HAP-1 (cell line): ENCODE measurements at places on chromosomes 1 and 21.

DNA sequence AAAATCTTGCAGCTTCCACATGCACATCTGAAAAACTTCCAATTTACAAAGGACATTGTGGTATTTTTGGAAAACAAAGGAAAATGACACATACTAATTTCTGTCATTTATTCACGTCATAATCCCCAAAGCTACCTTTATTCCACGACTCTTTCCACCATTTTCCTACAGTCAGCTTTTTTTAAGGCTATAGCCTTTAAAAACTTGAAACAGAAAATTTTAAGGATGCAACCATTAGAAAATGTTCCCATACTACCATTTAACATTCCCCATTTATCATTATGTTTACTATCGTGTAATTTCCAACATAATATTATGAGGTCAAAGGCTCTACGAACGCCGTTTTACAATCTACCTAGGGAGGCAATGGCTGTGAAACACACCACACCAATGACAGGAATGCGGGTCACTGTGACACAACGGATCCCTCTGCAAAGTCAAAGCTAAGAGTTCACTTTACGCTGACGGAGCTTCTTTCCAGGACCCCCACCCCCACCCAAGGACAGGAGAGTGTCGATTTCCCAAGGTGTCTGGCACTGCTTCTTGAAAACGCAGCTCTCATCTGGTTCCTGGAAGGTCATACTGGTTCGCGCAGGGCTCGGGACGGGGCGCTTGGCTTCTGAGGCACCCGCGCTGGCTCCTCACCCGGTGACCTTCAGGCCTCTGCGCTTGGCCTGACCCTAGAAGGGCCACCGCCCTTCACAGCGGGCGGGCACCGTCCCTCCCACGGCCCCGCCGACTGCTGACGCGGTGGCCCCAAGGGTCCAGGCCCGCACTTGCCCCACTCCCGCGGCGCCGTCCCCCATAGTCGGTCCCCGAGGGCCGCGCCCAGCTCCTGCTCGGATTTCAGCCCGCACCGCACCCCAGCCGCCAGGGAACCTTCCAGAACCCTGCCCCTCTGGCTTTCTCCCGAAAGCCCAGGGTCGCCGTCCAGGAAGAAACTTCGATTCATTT lies 50.5 kb upstream of the ATF3 start:
- no peak for DNase-seq

- no peak for DNase-seq
Measured at GRCh38 chr1:119718972-119719371, 7.2 kb downstream of the PHGDH start.

GRCh38 chr1:205527931-205528330 lies 23.5 kb downstream of the CDK18 start:
- DNase-seq: no peak

- no peak for DNase-seq
Measured at GRCh38 chr1:61869691-61870109, 127.4 kb downstream of the PATJ start.

DNA sequence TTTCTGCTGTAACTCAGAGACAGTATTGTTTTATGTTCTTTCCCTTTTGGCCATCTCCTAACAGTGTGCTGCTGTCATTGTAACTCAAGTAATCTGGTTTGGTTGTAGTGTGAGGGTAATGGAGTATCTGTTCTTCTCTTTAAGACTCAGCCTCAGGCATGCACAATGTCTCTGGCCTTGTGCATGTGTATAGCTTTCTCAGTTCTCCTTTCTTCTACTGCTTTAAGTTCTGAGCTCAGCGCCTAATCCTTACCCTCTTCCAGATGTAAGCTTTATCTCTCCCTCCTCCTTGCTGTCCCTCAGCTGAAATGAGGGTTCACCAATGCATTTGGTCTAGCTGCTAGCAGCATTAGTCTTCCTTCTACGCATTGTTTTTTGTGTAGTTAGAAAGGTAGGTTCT lies 1420.4 kb upstream of the PRMT6 start:
- no peak for DNase-seq

DNA sequence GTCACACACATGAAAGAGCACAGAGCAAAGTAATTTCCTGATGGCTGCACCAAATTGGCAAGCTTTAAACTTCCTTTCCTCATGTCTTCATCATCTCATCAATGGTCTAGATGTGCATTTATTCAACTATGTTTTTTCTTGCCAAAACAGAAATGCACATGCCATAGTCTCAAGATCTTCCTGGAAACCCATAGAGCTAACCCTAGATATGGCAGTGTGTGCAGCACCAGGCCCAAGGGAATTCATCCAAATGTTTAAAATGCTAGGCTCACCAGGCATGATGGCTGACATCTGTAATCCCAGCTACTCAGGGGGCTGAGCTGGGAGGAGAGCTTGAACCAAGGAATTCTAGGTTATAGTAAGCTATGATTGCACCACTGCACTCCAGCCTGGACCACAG lies 31.2 kb upstream of the PALMD start:
- DNase-seq: no peak

GRCh38 chr1:205770618-205771017 lies 4.7 kb downstream of the RAB29 start:
- DNase-seq: no peak

- DNase-seq: no peak
Measured at GRCh38 chr1:84749427-84749826, 59.2 kb upstream of the SSX2IP start.

DNA sequence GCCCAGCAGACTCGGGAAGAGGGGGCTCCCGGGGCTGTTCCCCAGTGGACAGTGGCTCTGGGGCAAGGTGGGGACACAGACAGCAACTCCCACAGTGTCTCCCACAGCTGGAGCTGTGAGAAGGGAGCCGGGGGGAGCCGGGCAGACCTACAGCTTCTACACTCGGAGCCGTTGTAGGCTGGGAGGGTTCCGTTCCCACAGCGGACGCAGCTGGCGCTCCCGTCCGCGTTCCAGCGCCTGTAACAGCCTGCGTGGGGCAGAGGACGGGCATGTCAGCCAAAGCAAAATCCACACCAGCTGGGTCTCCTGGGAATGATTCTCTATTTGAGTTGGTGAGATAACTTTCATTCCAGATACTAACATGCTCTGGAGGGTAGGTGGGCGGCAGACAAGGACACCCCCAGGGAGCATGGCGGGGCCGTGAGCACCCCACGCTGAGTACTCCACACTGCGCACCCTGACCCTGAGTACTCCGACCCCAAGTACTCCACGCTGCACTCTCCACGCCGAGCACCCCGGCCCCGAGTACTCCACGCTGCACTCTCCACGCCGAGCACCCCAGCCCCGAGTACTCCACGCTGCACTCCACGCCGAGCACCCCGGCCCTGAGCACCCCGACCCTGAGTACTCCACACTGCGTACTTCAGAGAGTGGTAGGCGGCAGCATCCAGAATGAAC lies 13.4 kb upstream of the RNF223 start:
- no peak for DNase-seq

DNA sequence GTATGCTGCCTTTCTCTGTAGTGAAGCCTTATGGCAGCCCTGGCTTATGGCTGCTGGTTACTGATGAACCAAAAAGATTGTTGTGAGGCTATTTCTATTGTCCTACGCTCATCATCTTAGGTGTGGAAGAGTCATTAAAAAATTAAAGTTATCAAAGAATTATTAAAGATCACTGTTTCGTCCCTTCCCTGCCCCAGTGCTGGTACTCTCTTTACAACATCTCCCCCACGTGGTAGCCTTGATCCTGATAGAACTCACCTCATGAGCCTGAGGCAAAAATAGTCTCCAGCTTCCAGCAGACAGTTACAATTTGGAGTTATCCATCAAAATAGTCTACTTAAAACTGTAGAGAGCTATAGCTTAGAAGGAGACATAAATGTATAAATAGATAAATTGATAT lies 201.5 kb downstream of the S1PR1 start:
- no peak for DNase-seq

DNA sequence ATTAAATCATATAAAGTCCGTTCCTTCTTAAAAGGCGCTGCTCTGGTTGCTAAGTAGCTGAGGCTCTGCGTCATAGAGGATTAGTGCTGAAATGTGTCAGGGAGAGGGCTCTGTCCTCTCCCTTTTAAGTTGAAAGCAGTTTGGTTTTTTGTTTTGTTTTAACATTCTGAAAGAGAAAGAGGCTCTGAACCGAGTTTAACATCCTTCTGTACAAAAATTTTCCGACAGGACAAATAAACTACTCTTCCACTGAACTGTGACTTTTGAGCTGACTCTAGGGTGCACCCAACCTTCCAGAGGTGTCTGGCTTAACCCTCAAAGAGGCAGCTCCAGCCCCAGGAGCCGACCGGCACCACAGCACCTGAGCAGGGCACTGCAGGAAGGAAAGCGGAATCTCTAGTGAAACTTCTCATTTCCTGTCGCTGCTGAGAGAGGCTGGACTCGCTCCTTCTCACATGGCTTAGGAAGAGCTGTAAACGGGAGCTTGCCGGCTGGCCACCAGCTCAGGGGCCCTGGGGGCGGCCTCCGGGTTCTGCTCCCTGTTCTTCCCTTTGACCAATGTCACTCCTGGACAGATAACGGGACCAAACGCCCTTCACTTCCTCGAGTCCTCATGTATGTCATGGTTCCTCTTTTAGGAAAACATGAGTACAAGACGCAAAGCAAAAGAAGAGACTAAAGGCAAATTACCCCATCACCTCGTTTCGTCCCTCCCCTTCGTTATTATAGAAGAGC lies 1.2 kb downstream of the VAV3 start:
- no peak for DNase-seq

DNA sequence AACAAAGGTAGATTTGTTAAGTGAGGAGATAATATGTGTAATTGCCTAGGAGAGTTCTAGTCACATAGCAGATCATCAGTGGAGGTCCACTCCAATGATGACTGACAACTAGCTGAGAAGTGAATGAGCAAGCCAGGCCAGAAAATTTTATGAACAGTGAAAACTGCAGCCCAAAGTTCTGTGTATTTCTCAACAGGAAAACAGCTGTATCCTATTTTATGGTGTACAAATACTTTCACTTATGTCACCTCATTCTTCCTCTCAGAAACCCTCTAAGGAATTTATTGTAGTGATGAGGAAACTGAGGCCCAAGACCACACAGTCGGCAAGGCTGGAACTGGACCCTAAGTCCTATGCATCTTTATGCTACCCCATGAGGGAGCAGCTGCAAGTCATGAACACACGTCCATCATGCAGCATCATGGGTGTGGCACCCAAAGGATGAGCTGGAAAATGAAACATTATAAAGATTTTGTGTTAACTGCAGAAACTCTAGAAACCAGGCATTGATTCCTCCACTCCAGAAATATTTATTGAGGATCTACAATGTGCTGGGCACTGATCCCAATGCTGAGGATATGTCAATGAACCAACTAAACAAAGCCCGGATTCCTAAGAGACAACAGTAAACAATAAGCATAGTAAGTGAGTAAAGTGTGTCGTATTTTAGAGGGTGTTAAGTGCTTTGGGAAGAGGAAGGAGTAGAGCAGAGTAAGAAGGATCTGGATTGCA lies 99.5 kb upstream of the DUSP10 start:
- no peak for DNase-seq

GRCh38 chr1:213291526-213291925 lies 240.5 kb downstream of the RPS6KC1 start:
- no peak for DNase-seq

DNA sequence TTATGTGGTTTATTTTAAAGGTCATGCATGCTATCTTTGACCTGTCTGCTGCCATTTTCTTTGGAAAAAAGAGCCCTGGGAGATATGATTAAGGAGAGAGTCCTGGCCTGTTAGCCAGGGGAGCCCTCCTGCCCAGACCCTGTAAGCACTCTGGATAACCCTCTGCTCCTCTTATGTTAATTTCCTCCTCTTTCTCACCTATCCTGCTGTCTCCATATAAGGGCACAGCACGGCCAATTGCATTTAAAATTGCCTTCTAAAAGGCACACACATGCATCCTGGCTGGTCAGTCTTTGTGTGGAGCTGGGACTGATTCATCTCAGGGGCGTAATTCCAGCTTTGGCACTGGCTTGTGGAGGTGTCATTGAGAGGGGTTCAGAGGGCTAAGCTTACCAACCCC lies 158.9 kb downstream of the ST6GALNAC5 start:
- no peak for DNase-seq

DNA sequence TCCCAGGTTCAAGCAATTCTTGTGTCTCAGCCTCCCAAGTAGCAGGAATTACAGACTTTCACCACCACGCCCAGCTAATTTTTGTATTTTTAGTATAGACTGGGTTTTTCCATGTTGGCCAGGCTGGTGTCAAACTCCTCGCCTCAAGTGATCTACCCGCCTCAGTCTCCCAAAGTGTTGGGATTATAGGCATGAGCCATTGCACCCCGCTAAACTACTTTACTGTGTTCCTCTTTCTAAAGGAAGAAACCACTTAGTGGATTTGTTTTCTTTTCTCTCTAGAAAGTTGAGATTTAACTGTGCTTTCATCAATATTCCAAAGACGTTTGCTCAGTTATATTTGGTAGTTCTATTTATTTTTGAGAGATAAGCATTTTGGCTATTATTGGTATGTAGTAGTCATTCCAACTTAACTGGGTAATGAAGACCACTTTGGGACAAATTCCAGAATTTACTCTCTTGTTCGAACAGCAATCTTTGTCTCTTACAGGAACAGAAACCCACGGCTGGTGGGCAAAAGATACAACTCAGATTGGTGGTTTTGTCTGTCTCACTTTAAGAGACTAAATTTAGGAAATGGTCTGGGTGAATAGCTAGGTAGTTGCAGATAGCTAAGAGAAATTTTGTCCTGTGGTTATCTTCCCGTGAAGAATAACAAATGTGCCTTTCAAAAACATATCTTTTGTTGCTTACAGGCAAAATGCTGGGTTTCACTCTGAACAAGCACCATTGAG lies 103.5 kb upstream of the CD55 start:
- no peak for DNase-seq

DNA sequence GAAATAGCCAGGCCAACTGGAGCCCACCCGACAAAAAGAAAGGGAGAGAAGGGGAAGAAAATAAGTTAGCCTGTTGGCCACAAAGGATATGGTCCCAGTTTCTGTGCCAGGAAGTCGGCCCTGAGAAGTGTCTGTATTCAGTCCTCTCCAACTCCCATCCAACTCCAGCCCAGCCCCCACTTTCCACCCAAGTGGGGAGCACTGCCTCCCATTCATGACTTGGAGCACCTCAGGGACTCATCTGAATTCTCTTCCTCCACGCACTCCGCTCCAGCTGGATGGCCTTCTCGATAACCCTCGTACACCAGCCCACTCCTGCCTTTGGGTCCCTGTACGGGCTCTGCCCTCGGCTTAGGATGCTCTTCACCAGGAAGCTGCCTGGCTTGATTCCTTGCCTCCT lies 2.0 kb upstream of the WNT2B start:
- no peak for DNase-seq

DNA sequence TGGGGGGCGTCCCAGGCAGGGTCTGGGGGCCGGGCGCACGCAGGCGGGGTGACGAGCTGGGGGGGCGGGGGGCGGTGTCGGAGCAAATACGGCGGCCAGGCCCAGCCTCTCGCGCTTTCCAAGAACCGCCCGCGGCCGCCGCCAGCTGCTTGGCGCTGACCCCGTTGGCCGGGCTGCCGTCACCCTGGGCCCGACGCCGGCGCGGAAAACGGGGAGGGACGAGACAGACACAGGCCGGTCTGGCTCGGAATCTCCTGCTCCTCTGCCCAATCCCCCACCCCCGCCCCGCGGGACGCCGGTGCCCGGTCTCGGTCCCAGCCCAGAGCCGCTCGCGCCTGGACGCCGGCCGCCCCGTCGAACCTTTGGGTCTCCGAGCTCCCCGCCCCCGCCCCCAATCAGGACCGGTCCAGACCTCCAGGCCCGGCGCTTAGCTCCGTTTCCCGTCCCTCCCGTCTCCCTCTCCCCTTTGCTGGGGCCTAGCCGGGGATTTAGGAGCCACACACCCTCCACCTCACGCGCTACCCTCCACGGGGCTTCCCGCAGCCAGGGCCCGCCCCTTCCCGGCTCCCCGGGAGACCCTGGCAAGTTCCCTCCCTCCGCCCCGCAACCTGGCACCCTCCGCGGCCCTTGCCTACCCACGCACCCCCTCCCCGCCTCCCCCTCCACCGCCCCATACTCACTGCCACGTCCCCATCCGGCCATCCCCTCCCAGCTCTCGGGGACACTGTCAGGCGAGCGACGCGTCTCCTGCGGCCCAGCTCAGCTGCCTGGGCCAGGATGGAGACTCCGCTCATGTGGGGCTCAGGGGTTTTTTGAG lies 800 bp upstream of the MMP23B start:
- no peak for DNase-seq
